ENCODE measurements at places on chromosomes 7 and 10. TPM values are rescaled to one million over a fixed set of nuclear protein-coding genes. Genes with fewer than 3 reads are reported as not detected.

The SLC4A2 gene
- total RNA-seq: 121 TPM

The TDRD1 gene
- total RNA-seq: not detected

GRCh38 chr7:18727115-18727870, 231.7 kb downstream of the HDAC9 start:
- DNase-seq: peak; percentile 77

DNA sequence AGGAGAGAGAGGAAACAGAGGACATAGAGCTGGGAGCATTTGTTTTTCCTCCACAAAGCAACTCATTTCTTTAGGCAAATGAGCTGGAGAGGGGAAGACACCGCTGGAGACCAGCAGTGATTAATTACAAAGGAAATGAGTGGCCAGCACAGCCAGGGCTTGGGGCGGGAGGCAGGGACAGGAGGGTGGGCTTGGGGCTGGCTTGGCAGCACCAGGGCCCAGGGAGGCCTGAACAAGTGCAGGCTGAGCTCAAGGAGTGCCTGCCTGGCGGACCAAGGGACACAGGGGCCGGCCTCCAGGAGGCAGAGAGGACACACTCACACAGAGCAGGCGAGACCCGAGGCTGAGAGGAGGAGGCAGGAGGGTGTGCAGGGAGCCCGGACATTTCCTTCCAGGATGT, 149.0 kb upstream of the UNC5B start:
- no peak for DNase-seq

DNA sequence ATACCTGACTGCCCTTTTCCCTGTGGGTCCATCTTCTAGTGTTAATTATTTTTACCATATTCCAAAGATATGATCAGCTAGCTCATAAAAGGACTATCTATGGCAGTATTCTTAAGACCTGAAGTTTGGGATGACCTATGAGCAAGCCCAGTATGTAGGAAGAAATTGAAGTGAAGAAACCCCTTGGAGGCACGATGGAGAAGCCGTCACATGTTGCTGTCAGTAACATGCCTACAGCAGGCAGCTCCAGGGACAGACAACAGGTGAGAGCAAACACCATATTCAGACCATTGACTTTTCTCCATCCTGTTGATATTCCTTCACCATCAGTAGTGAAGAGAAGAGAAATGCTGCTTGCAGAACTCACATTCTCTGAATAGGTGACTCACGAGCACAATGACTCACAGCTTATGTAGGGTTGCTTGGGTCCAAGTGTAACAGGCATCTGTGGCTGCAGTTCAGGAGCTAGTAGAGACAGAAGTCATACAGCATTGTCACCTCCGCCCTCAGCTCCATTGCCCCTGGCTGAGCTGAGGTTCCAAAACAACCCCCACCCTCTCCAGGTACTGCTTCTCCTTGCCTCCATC, 8.4 kb upstream of the LYZL2 start:
- DNase-seq: peak; percentile 89

DNA sequence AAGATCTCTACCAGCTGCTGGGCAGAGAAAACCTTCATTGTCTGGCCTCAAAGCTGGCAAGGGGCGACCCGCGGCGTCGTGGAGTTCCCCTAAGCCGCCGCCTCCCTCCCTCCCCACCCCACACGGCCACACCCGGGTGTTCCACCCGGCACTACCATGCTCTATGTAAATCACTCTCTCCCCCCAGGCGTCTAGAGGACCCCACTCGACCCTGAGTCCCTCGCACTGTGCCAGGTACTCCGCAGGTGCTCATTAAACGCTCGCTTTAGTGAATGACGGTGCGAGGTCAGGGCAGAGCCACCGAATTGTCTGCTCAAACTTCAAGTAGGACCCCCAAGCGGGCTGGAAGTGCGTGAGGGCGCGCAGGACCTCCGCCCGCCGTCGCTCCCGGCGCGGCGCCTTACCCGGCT, 628 bp downstream of the PARP12 start:
- no peak for DNase-seq

The CUZD1 gene
- total RNA-seq: 0.47 TPM

Data from HT1080 (cell line).